NCI-H146 (cell line): ENCODE measurements at places on chromosomes 7 and 10.

DNA sequence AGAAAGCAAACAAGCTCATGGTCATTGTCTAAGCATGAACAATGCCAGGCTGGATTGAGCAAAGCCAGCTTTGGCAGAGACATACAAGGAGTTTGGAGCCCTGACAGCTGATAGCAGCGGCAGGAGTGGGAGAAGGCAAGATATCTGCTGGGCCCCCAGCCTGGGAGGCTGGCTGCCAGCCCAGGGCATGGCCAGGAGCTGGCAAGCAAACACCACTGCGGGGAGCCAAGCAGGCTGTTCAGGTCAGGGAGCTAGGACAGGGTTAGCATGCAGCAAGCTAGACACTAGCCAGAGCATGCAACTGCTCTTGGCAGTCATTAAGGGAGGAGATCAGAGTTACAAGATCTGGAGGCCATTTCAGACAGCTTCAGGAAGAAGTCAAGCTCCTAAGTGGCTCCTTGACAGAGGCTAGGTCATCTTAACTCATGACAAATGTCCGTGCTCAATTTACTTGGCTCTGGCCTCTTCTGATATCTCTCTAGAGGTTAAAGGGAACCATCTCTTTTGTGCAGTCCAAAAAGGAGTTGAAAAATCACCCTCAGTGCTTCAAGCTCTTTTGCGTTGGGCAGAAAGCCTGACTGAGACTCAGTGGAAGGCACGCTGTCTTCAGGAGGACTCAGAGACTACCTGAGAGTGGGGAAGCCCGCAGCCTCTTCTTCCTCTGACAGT is 436.8 kb upstream of the C7orf33 start:
- DNase-seq: peak; percentile 69

DNA sequence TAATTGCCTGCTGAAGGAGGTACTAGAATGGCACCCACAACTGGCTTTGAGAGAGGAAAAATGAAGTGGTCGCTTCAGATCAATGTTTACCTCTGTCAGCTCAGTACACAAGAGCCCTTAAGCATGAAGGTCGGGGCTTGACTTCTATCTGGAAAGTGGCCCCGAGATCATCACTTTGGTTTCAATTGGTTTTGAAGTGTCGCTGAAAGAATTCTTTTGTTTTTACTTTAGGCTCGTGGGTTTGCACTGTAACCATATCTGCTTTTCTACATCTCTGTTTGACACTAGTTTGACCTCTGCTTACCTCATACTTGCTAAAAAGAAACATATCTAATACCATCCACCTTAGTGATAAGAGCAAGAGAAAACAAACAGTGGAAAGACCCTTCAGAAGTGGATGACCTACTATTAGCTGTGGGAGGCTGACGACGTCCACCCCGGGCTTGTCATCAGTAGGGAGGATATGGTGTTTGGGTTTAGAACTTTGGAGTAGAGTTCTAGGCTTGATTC is 361.8 kb downstream of the GATA3 start:
- DNase-seq: no peak

- DNase-seq: no peak
Observed at GRCh38 chr7:2168615-2169311, 64.0 kb downstream of the MAD1L1 start.

DNA sequence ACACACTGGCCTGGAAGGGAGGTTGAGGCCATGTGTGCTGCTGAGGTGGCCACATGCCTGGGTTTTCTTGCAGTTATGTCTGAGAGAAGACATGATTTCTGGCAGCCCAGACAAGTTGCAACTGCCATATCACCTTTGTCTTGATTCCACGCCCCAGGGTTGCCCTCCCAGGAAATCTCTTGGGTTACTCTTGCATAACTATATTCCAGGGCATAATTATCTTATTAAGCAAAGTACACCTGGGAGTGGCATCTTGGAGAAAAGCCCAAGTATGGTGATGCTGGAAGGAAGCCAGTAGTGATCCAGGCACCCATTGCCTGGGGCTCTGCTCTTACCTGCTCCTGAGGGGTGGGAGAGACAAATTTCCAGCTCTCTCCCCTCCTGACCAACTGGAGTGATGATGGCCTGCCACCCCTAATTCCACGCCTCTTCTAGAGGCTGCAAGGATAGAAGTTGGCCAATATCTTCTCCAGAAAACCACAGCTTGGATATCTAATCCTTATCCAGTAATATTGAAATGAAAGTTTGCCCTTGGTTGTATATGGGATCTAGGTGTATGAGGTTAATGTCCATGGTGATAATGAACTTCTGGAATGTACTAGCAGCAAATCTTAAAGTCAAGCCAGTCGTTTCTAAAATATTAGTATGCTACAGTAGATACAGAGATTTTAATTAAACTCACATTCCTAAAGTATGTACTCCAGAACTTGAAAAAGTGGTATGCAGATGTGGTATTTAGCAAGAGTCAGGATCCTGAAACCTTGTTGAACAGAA is 5.0 kb downstream of the AKR1B10 start:
- DNase-seq: no peak

DNA sequence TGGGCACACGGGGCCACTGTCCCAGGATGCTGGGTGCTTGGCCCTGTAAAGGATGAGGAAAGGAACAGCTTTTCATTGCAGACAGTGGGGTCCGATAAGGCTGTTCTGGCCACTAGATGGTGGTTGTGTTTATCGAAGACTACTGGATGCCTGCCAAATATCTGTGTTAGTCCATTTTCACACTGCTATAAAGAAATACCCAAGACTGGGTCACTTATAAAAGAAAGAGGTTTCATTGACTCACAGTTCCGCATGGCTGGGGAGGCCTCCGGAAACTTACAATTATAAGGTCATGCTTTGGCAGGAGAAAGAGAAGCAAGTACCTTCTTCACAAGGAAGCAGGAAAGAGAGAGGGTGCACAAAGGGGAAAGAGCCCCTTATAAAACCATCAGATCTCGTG is 32.2 kb upstream of the GARS1 start:
- DNase-seq: peak; percentile 15

DNA sequence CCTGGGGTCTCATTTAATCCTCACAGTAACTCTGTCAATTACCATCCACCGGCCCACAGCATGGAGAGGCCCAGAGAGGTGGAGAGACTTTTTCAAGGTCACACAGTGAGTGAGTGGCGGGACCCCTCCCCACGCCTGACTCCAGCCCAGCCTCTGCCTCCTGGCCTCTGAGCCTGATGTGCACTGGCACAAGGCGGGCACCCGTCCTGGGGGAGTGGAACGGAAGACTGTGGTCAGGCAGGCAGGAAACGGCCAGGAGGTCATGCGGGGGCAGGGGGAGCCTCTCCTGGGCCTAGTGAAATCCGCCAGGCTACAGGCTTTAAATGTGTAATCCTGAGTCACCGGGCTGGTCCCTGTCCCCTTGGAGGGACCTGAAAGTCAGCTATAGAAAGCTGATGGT is 32.2 kb downstream of the ZCCHC24 start:
- no peak for DNase-seq

GRCh38 chr7:55420530-55420929 is 55.4 kb downstream of the LANCL2 start:
- peak; percentile 69 for DNase-seq

DNA sequence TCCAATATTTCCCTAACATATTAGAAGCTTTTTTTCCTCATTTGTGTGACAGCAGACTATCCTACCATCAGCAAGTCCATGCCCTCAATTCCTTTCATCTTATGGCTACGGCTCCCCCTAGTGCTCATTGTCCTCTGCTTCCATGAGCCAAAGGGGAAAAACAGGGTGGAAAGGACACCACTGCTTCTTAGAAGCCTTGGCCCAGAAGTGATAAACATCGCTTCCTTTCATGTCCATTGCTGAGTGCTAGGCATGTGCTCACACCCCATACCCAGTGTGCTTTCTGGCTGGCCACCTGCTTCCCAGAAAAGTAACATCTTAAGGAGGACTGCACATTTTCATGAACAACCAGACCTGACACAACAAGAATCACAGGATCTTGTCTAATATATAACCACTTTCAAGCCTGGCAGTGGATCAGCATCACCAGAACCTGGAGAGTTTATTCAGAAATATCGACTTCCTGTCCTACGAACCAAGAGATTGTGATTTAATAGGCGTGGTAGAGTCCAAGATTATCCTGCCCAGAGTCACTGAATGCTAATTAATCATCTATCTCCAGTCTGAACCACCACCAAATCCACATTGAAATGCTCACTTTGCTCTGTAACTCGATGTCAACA is 650.5 kb upstream of the SORCS1 start:
- DNase-seq: peak; percentile 10

- DNase-seq: no peak
Observed at GRCh38 chr10:13684252-13684791, 97.6 kb downstream of the PRPF18 start.

DNA sequence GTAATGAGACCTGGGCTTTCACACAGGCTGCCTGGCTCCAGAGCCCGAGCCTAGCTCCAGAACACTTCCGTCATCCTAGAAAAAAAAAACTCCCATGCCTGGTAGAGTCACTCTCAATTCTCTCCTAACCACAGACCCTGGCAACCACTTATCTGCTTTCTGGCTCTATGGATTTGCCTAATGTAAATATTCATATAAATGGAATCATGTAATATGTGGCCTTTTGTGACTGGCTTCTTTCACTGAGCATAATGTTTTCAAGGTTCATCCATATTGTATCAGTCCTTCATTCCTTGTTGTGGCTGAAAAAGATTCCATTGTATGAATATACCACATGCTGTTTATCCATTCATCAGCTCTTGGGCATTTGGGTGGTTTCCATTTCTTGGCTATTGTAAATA is 167.7 kb upstream of the MKLN1 start:
- peak; percentile 38 for DNase-seq

- DNase-seq: no peak
Observed at GRCh38 chr7:12620371-12620770, 49.9 kb downstream of the SCIN start.

DNA sequence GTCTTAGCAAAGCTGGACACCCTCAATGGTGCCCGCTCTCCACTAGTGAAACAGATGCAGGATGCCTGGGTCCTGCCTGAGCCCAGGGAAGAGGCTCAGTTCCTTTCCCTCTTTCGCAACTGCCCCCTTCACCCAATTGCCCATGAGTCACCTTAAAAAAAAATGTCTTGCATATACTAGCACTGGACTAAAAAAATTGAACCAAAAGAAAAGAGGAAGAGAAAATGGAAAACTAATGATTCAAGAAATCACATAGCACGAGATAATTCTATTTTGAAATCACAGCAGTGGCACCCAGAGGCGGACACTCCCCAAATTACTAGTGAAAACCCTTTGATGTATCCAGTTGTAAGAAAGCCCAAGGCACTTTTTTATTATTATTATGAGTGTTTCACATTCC is 972.5 kb downstream of the LRMDA start:
- DNase-seq: no peak

DNA sequence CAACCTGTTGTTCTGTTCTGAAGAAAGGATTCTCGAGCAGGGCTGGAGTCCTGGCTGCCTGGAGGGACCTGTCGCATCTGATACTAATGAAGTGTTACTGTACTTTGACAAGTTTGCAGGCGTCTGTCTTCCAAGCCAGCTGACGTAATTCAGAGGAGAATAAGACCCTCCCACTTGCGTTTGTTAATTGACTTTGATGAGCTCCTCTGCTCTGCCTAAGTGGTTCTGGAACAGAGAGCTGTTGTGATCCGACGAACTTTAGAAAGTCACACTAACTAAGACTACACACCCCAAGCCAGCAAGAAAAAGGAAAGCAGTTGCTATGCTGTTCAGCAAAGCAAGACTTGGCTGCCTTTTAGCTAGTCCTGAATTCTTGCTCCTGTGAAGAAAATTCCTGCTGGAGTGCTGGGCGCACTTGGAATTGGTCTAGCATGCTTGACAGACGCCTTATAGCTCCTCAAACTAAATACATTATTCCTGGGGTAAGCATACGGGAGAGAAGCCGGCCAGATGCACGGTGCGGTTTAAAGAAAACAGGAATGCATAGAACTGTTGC is 200.3 kb downstream of the CACNB2 start:
- no peak for DNase-seq

DNA sequence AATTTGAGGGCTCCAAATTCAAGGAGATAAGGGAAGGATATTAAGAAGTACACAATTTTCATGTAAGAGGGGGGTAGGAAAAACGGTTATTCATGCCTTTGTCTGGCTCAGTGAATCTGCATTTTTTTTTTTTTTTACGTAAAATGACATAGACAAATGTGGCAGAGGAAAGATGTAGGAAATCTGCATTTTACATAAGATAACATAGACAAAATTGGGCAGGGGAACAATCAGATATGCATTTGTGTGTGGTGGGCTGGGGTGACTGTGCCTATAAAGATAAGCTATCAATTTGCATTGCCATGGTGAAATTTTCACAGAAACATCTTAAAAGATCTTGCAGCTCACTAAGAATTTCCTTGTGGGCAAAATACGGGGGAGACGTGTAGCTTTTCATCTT is 92.7 kb upstream of the GPR141 start:
- DNase-seq: no peak

GRCh38 chr10:47047577-47048525 is 136.6 kb downstream of the PTPN20 start:
- peak; percentile 6 for DNase-seq

- DNase-seq: peak; percentile 43
Observed at GRCh38 chr10:47361293-47361692, 13.1 kb downstream of the RBP3 start.

DNA sequence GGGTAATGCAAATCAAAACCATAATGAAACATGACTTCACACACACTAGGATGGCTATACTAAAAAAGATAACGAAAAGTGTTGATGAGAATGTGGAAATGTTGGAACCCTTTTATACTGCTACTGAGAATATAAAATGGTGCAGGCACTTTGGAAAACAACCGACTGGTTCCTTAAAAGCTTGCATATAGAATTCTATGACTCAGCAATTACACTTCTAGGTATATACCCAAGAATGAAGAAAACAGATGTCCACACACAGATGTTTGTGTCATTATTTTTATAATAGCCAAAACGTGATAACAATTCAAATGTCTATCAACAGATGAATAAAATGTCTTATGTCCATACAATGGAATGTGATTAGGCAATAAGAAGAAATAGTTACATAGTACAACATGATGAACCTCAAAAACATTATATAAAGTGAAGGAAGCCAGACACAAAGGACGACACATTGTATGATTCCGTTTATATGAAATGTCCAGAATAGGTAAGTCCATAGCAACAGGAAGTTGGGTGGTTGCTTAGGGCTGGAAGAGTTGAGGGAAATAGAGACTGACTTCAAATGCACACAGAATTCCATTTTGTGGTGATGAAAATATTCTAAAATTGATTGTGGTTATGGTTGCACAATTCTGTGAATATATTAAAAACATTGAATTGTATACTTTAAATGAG is 148.3 kb upstream of the PHYHIPL start:
- DNase-seq: no peak

DNA sequence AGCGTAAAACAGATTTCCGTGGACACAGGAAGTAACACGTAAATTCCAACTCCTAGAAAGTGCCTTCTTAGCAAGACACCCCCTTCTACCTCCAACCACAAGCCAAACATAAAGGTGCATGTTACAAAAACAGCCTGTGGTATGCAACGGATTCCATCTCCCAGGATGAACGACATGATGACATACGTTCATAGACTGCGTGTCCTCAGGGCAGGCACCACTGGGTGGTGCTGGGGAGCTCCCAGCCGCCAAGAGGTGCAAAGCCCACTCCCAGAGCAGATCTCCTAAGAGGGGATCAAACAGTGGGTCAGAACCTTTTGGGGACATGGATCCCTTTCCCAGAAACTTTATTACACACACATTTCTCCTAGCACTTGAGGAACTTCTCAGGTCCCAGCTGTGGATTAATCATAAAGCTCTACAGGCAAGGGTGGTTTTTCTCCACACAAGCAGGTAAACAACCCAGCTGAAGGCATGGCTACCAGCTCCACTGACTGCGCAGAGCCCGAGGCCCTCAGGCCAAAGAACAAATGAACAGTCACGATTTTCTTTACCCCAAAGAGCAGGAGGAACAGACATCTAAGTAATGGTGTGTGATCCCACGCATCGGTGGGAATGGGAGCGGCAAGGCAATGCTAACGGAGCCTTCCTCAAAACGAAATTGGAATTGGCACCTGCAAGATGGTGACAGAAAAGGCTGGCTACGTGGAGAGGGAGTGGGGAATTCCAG is 13.8 kb downstream of the PSAP start:
- no peak for DNase-seq
